Kidney glomerular epithelial cell (primary cell): ENCODE measurements at places on chromosomes 7 and 10.

GRCh38 chr7:47591089-47591654 lies 9.3 kb upstream of the TNS3 start:
- DNase-seq = no peak

DNA sequence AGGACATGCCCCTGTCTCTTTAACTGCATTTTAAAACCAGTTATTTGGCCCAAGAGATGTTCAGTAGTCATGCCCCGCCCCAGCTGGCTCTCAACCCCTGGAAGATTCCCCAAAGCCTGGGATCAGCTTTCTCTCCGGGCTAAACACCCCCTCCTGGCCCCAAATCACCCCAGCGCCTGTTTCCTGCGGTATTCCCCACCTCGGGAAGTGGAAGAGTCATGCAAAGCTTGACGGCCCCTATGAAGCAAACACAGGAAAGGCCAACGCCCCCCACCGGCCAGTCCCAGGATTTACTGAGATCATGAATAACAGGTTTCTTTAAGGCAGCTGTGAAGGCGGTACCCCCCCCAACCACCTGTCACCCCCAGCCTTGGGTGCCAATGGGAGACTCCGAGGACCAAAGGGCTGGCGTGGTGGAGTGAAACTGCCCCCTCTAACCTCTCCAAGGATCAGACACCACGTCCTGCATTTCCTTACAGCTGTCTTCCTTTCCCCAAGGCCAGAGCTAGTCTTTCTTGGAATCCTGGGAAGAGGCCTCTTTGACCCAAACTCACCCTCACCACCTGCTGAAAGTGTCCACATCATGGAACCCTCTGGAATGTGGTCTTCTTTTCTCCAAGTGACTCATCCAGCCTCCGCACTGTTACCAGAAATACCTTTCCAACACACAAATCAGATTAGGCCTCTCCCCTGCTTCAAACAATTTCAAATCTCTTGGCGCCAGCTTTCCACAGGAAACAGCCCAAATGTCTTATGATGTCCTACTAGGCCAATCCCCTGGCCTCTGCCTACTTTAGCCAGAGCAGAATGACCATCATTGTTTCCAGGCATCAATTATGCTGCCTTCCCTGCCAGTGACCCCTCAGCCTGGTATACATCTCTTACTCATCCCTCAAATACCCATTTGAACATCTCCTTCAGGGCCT lies 301.5 kb downstream of the ZEB1 start:
- no peak for DNase-seq

- DNase-seq = no peak
Measured at GRCh38 chr10:73872190-73872710, 2.1 kb downstream of the CAMK2G start.

- DNase-seq = no peak
Measured at GRCh38 chr7:158950914-158951635, 94.7 kb downstream of the DYNC2I1 start.

GRCh38 chr10:104036069-104036384 lies 49.7 kb downstream of the COL17A1 start:
- DNase-seq = no peak

DNA sequence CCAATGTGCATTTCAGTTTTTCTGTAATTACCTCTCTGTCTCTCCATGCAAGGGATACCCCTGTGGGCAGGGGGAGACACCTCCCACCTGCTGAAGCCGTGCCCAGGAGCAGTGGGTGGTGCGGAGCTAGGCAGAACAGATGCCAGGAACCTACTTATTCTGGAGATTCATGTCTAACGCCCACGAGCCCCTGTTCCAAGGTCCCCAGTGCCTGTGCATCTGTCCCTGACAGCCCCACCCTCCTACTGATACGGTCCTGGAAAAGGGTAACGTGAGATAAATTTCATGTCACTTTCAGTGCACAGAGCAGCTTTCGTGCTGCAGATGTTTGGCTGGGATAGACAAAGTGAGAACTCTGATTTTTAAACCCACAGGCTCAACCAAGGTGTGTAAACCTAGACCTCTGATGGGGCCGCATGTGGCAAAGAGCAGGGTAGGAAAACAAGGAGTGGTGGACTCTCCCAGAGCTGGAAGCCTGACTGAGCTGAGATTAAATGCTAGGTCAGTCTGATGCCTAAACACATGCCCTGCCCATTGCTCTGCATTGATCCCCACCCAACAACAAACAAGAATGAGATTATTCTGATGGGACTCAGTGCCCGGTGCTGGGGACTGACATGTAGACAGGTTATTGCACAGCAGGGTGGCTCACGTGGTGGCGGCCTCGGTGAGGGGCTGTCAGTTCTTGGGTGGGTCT lies 123.6 kb upstream of the GDF10 start:
- DNase-seq = no peak

- DNase-seq = no peak
Measured at GRCh38 chr7:28076423-28077200, 104.0 kb downstream of the JAZF1 start.

DNA sequence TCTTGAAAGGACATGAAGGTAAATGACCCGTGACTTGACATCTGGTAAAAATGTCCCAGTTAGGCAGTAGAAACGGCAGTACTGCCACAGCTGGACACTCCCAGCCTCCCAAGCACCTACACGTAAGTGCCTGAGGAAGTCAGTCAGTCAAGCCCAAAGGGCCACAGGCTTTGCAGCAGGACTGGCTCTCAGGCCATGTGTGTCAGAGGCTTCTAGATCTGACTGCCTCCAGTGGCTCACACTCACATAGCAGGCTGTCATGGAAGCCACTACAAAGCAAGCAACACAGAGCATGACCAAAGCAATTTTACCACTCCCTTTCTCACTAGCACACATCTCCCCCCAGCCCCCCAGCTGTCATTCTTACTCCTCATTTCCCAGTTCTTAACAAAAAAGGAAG lies 17.8 kb upstream of the CCNJ start:
- DNase-seq = no peak

DNA sequence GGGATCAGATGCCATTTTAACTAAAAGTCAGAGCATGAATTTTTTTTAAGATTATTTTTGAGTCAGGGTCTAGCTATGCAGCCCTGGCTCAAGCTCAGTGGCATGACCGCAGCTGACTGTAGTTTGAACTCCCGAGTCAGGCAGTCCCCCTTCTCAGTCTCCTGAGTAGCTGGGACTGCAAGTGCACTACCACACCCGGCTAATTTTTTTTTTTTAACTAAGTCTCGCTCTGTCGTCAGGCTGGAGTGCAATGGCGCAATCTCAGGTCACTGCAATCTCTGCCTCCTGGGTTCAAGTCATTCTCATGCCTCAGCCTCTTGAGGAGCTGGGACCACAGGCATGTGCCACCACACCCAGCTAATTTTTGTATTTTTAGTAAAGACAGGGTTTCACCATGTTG lies 7.8 kb downstream of the TAS2R41 start:
- no peak for DNase-seq

GRCh38 chr10:1546431-1547110 lies 190.8 kb downstream of the ADARB2 start:
- no peak for DNase-seq

DNA sequence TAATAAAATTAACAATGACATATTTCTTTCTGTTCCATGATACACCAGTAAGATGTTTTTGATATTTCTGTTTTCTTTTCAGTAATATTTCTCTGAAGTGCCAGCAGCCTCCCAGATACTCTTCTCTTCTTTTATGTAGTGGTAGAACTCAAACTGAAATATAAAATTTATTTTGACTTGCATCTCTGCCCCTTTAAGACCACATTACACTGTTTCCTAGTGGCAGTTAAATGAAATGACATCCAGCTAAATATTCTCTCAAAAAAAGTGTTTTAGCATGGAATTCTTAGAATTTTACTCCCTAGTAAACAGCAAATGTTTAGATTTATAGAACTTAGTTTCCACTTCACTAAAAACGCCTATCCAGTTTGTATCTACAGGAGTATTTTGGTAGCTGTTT lies 237.2 kb upstream of the MTPN start:
- DNase-seq = no peak

DNA sequence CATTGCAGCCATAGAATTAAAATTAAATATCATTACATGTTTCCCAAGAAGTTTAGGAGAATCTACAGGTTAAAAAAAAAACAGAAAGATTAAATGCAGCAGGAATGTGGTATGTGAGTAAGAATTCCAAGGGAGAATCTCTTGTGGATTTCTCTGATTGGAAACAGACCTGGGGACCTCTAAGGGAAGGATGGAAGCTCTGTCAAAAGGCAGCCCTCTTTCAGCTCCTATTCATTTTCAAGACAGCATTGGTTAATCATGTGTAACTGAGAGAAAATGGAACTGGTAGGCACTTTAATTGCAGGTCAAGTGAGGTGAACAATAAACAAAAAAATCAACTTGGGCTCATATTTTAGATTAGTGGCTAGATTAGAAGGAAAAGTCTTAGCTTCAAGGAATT lies 81.4 kb upstream of the MTPN start:
- no peak for DNase-seq

GRCh38 chr7:35697414-35698175 lies 2.7 kb upstream of the HERPUD2 start:
- peak; percentile 51 for DNase-seq

- DNase-seq = no peak
Measured at GRCh38 chr7:41881331-41882130, 178.6 kb upstream of the INHBA start.

DNA sequence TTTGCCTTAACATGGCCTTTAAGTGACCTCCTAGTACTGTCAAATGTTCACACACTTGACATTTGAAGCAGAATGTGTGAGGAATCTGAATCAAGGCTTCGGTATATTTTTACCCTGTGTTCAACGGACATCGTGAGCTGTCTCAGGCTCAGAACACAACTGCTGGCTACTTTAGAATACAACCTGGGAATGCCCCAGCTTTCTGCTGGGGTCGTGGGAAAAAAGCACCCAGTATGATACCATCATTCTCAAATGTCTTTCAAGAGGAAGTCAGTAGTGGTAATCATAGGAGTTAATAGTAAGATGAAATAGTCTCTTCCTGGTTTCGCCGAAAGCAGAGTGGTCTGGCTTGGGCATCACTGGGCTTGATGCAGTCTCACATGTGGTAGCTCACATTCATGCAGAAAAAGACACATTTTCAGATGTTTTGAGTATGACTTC lies 67.2 kb downstream of the CREB5 start:
- DNase-seq = no peak

DNA sequence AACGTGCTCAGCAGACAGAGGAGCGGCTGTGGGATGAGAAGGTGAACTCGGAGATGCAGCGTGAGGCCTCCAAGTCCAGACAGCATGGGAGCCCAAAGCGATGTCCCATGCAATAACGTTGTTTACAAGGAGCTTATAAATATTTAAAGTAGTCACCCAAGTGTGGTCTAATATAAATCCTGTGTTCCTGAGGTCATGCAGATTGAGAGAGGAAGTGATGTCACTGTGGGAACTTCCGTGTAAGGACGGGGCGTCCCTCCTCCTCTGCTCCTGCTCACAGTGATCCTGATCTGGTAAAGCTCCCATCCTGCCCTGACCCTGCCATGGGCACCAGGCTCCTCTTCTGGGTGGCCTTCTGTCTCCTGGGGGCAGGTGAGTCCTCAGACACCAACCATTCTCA lies 94.7 kb upstream of the PRSS58 start:
- no peak for DNase-seq

DNA sequence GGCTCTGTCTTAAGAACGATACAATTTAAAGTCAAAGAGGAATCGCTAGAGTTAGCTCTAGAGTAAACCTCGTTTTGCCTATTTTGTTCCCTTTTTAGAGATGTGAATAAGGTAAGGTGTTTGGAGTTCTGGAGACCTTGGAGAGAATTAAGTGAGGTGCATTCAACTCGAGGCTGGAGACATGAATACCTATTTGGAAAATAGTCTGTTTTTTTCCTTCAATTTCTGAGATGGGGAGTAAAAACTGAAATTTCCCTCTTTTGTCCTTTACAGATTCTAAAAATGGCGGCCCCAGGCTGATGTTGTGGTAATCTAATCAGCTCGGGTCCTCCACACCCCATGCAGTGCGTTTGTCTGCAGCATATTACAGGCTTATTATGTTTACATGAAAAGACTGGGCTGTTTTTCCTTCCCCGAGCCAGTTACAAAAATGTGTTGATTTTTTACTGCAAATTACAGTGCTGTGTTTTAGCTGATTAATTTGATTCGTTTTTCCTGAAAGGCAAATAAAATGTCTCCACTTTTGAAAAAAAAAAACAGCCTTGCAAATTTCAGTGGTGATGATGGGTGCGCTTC lies 1.5 kb downstream of the KMT2E start:
- no peak for DNase-seq

DNA sequence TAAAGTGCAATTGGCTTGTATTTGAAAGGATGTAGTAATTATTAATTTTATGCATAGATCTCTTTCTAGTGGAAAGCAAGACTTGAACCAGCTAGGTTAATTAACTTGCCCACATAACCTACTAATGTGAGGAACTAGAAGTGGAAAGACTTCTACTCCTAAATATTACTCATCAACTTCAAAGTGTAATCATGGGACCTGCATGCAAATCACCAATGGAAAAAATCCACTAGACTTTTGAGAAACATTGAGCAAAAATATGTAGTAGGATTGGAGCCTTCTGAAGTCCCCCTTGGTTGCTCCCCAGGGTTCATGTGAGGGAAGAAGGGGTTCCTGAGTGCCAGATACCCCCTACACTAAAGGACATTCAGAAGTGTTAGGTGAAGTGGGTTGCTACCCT lies 240.2 kb downstream of the PTEN start:
- no peak for DNase-seq

GRCh38 chr10:47370015-47370767 lies 13.9 kb downstream of the ZNF488 start:
- DNase-seq = no peak

- DNase-seq = peak; percentile 55
Measured at GRCh38 chr10:28769091-28769604, 91.8 kb downstream of the BAMBI start.

DNA sequence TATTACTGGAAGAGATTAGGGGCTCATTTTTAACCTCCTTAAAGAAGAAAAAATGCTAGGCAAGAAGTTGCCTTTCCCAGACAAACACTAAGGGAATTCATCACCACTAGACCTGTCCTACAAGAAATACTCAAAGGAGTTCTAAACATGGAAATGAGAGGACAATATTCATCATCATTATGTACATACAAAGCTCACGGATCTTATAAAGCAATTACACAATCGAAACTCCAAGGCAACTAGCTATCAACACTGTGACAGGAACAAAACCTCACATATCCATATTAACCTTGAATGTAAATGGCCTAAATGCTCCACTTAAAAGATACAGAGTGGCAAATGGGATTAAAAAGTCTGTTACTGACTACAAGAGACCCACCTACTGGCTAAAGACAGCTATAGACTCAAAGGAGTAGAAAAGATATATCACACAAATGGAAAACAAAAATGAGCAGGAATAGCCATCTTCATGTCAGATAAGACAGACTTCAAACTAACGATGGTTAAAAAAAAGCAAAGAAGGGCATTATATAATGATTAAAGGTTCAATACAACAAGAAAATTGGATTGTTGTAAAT lies 246.6 kb downstream of the ADRA2A start:
- DNase-seq = no peak

GRCh38 chr10:14302035-14302434 lies 28.7 kb downstream of the FRMD4A start:
- no peak for DNase-seq

GRCh38 chr7:77288676-77289320 lies 89.2 kb upstream of the FGL2 start:
- no peak for DNase-seq

GRCh38 chr10:12130237-12130872 lies 878 bp downstream of the SEC61A2 start:
- peak; percentile 59 for DNase-seq
